Cortex of kidney (tissue), 1 donor: ENCODE measurements at places on chromosomes 5 and 9.

DNA sequence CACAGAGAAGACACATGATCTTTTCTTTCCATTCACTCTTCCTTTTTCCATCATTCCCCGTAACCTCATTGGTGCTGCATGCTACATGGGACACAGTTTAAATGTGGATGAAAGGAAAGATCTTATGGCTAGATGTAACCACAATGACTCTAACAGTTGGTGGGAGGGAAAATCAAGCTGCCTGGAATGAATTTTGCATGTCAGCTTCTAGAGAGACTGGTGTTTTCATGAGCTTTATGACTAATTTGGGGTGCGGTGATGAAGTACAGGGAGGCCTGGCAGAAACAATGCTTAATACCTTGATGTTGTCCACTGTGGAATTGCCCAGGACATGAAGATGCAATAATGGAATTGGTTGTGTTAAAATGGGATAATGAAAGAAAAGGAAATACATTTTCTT lies 55.9 kb upstream of the MYO10 start:
- DNase-seq: no peak

DNA sequence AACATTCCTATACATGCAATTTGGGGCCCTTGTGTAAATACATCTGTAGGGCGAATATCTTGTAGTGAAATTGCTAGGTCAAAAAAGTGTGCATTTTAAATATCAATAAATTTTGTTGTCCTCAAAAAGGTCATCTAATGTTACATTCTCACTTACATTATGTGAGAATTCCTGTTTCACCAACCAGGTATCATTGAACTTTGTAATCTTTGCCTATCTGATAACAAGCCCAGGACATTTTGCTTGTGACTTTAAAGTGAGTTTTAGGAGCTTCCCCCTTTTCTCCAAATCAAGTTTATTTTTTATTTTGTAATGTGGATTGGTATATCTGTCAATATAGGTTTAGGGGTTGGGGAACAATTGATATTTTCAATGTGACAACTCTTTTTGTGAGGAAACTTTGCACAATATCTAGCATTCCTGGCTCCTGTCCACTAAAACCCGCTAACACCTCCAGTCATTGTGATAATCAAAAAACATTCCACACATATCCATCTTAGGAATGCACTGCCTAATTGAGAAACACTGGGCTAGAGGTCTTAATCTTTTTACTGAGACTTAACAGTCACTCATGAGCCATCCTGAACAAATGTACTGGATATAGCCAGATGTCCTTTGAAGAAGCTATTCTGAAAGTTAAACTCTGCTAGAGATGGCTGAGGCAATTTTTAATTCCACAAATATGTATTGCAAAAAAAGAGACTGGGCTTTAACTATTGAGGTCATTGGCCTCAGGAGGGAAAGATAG lies 72.5 kb upstream of the SLC1A1 start:
- no peak for DNase-seq

GRCh38 chr9:33227741-33228140 lies 12.2 kb upstream of the SPINK4 start:
- no peak for DNase-seq

- DNase-seq: no peak
Measured at GRCh38 chr9:129384491-129385210, 206.6 kb upstream of the IER5L start.

DNA sequence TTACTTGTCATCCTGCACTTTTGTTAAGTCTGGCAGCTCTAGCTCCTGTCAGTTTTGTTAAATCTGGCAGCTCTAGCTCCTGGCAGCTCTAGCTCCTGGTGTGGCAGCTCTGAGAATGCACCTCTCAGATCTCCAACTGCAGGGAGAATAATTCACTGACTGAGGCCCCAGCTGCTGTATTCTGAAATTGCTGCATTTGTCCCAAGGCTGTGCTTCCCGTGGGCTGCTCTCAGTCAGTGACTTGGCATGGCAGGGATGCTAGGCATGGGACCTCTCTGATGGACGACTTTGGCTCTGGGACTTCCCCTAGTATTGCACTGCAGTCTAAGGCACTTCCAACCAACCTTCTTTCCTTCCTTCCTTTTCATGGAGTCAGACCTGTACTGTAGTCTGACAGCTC lies 475.7 kb downstream of the CCDC171 start:
- no peak for DNase-seq

GRCh38 chr9:69444021-69444420 lies 119.0 kb downstream of the ENTREP1 start:
- DNase-seq: no peak

- no peak for DNase-seq
Measured at GRCh38 chr5:177462021-177462670, 11.3 kb downstream of the DBN1 start.

DNA sequence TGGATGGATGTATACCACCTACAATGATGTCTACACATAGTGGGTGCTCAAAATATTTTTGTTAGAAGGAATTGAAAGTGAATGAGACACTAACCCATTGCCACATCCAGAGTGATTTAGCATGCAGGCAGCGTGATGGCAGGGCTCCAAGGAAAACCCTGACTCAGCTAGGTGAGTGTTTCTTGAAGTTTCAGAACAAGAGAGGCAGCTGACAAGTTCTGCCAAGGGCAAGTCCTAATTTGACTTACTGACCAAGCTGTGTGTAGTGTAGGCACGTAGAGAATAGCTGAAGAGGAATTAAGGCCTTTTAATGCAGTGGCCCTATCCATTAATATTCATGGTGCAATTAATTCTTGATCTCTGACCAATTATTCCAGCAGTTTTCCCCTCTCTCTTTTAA lies 107.8 kb upstream of the ATP10B start:
- no peak for DNase-seq

DNA sequence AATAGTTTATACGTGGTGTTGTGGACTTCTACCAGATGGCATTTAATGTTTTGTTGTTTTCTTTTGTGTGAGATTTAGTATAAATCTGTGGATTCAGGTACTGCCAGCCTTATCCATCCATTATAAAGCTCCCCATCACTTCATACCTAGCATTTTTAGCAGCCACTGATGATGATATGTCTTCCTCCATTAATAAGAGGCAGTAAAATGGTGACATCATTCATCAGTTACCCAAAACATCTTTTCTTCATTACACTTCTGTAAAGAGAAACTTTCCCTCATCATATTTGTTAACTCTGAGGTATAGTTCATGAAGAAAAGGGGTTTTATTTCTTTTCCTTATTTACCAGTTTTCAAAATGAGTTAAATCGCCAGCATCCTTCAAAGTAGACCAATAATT lies 19.4 kb downstream of the CHD1 start:
- no peak for DNase-seq
